ENCODE measurements at places on chromosomes 1 and 21.
A peak's percentile ranks its signal among the peaks of the same experiment; 100 is the strongest.

DNA sequence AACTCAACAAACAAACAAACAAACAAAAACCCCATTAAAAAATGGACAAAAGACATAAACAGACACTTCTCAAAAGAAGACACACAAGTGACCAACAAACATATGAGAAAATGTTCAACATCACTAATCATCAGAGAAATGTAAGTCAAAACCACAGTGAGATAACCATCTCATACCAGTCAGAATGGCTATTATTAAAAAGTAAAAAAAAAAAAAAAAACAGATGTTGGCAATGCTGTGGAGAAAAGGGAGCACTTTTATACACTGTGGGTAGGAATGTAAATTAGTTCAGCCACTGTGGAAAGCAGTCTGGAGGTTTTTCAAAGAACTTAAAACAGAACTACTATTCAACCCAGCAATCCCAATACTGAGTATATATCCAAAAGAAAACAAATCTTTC is 94.7 kb downstream of the PLPP3 start:
- DNase-seq, result no peak

GRCh38 chr1:18770799-18771198 is 88.7 kb downstream of the TAS1R2 start:
- DNase-seq, result no peak

DNA sequence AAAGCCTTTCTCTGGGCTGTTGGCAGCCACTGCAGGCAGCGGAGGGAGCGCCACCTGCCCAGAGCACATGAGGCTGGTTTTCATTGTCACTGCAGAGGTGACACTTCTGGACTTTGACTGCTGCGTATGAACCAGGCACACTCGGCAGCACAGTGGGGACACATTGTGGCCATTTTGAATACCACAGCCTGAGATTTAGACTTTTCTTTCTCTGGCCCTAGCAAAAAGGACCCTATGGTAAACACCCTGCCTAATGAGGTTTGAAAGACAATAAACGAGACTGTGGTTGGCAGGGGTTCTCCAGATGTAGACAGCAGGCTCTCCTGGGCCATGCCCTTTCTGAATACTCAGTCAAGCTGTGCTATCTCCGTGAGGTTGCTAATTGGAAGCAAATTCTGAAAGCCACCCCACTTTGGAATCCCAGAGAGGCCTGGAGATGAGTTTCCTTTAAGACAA is 12.0 kb upstream of the KCNE2 start:
- no peak for DNase-seq

GRCh38 chr1:200172311-200172710 is 144.8 kb downstream of the NR5A2 start:
- no peak for DNase-seq

DNA sequence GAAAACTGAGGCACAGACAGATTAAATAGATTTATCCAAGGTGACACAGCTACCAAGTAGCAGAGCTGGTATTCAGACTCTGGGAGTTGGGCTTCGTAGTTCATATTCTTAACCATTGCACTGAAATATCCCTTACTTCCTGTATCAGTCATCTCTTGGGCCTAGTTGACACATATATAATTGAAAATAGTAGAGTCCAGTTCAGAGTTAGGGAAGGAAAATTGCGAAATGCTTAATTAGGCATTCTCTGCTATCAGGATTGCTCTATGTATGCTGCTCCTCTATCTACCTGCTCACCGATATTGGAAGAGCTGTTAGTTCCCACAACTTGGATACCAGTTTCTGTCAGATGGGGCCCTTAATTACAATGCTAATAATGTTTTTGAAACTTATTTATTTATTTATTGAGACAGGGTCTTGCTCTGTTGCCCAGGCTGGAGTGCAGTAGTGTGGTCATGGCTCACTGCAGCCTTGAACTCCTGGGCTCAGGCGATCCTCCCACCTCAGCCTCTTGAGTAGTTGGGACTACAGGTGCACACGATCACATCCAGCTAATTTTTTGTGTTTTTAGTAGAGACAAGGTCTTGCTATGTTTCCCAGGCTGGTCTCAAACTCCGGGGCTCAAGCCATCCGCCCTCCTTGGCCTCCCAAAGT is 8.2 kb downstream of the RCOR3 start:
- no peak for DNase-seq

GRCh38 chr1:89941110-89941766 is 53.7 kb upstream of the ZNF326 start:
- DNase-seq, result no peak

GRCh38 chr21:41232013-41232412 is 64.1 kb downstream of the BACE2 start:
- DNase-seq, result no peak

GRCh38 chr21:40901691-40902090 is 54.7 kb upstream of the DSCAM start:
- DNase-seq, result no peak

DNA sequence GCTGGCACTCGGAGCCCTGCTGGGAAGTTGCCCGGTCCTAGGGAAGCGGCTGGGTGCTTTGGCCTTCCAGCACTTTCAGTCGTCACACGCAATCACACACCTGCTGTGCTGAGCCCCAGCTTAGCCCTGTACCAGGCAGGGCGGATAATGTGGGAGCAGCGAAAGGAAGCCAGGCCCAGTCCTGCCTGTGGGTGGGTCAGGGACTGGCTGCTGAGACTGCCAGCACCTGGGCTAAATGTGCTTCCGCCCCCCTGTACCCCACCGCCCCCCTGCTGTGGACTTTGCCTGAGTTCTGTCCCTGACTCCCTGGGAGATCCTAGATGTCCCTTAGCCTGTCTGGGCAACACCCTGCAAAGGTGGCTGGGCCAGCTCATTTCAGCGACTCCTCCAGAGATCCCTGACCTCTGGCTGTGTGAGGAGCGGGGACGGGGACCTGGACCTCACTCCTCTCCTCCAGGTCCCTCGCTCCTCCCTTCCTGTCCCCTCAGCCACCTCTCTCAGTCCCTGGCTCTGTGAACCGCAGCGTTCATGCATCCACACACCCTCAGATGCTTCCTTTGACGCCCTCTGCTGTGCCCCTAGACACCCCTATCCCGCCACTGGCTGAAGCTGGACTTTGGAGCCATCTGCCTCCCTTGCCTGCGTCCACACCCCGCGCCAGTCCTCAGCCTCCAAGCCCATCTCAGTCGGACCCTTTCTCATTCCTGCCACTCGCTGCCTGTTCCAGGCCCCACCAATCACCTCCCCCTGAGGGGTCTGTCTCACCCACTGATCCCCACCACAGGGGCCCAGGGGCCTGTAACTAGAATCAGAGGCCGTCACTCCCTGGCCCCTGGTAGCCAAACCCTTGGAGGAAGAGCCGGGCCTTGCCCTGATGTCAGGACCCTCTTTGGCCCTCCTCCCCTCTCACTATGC is 1.4 kb downstream of the MMEL1 start:
- no peak for DNase-seq

- no peak for DNase-seq
Measured at GRCh38 chr1:101314244-101314643, 77.4 kb downstream of the S1PR1 start.

GRCh38 chr21:45013260-45013841 is 61.0 kb upstream of the ADARB1 start:
- DNase-seq, result no peak

- no peak for DNase-seq
Measured at GRCh38 chr21:34632498-34632897, 17.6 kb upstream of the RCAN1 start.

DNA sequence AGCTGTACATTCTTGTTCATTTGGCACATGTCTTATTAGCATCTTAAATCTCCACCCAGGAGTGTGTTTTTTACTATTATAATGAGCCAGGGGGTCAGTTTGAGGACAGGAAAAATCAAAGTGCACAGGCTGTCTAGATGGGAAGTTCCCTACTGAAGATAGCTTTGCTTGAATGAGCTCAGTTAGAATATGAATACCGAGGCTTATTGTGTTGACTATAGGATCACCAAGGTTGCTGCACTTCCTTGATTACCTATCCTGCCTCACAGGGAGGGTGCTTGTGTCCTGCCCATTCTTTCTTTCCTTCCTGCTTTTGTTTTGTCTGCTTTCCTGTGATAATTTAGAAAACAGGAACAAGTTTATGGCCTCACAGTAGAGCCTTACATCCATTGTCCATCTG is 16.3 kb downstream of the PHGDH start:
- no peak for DNase-seq

GRCh38 chr1:236465231-236465958 is 58.4 kb upstream of the LGALS8 start:
- DNase-seq, result no peak

DNA sequence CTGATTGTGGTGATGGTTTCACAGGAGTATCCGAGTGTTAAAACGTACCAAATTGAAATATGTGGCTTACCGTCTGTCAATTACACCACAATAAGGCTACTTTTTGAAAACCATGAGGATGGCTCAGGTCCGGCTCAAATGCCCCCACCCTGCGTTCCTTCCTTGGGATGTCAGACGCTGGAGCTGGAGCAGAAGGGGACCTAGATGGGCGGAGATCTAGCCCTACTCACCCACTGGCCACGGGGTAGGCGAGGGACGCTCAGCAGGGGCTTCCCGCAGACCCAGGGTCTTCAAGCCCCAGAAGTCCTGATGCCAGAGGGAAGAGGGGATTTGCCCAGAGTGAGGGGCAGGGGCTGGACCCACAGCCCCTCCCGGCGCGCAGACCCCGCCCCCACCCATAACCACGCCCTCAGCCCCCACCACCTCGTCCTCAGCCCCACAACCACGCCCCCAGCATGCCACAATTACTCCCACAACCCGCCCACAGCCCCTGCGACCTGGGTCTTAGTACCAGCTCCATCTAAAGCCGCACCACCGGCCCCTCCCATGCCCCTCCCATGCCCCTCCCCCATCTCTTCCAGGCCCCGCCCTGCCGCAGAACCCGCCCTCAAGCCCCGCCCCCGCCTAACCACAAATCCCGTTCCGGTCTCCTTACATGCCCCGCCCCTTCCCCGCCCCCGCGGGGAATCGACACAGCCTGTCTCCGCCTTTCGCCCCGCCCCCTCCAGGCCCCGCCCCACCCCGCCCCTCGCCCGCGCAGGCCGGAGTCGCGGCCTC is at the start of gene LRRC3:
LRRC3 (plus strand) TSS at position 764 of the 777 bp plus-strand sequence. CDS start 1,135 bp downstream, outside the sequence.
- peak; percentile 81 for DNase-seq

DNA sequence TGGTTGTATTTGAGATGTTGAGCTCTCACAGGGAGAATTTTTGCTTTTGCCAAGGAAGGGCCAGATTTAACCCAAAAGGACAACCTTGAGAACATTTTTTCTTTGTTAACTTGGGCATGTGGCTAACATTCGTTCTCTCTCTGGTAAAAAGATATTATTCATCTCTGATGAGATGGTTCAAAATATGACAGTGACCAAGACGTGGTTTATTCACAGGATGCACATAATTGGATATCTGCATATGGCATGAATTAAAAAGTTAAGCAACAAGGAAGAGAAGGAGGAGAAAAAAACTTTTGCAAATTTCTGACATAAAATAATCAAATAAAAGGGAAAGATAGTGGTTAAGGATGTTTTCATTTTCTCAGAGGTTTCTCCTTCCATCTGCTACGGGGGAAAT is 43.1 kb upstream of the BCL10 start:
- DNase-seq, result no peak

DNA sequence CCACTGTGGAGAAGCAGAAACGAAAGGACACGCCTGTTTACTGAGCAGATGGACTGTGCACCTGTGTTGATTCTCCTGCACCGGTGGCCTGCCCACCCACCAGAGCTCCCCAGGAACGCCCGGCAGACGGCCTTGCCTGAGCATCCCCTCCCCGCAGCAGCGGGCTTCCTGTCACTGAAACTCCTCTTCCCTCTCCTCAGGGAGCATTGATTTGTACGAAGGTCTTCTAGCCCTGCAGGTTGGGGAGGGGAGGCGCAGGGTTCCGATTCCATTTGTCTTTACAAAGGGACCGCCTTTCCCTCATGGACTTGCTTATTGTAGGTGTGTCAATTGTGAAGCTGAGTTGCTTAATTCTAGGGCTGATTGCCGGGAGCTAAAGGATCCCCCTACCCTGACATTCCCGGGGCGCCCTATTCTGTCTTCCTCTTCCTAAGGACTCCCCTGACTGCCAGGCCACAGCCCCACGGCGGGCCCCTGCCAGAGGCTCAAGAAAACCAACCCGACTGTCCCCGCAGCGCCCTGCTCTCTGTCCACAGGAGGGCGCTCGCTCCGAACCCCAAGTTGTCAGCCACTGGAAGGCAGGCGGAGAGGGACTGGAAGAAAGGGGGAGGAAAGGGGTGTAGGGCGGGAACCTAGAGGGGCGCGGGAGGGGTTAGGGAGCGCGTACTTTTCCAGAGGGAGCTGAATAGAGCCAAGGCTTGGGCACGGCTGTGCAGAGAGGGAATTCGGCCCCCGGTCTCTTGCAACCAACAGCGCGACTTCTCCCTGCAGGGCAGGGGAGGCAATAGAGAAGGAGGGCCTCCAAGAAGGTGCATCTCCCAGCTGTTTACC is 2.8 kb downstream of the S100A6 start:
- peak; percentile 66 for DNase-seq

GRCh38 chr1:67534627-67535065 is 104.4 kb upstream of the SERBP1 start:
- no peak for DNase-seq

GRCh38 chr1:207440626-207441025 is 13.5 kb upstream of the CR2 start:
- no peak for DNase-seq

- DNase-seq, result no peak
Measured at GRCh38 chr1:63497577-63497976, 25.4 kb downstream of the ITGB3BP start.

DNA sequence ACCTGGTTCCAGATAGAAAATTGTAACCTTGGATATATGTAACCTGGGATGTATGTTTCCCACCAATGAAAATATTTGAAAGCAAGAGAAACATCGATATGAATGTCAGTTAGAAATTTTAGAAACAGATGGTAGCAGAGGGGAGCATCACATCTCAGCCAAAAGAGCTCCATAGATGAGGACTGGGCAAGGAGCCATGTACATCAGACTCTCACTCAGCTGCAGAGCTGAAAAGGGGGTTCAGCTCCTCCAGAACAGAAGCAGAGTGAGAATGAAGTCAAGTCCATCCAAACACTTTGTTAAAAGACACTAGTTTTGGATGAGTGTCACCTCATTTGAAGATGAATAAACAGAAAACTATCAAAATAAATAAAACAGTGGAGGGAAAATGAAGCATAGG is 202.4 kb downstream of the HMCN1 start:
- no peak for DNase-seq

DNA sequence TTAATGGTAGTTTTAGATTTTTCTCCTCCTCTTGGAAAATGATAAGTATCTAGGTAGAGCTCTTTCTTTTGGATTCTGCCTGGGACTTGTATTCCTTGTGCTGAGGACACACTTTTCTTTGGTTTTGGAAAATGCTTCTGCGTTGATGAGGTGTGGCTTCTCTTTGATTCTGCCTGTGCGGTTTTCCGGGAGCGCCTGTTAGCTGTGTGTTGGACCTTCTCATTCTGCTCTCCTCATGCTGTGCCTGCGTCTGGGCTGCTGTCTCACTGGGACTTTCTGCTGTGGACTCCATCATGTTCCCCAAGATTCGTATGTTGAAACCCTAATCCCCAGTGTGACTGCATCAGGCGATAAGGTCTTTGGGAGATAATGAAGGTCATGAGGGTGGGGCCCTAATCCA is 21.0 kb downstream of the C1orf174 start:
- no peak for DNase-seq

GRCh38 chr1:167297222-167298214 is 76.8 kb downstream of the POU2F1 start:
- DNase-seq, result no peak

GRCh38 chr1:109705411-109705810 is 6.6 kb upstream of the GSTM5 start:
- DNase-seq, result no peak

- no peak for DNase-seq
Measured at GRCh38 chr1:42096554-42096953, 56.7 kb upstream of the GUCA2B start.
